ENCODE measurements at places on chromosomes 7 and 10. TPM values are rescaled to one million over a fixed set of nuclear protein-coding genes. Genes with fewer than 3 reads are reported as not detected.

STK32C gene
- total RNA-seq: 5.5 TPM

GRCh38 chr10:130782467-130782866, 529.1 kb downstream of the TCERG1L start:
- H3K27me3 ChIP-seq: peaks cover 12% of the 10 kb centered on the region
- H3K4me1 ChIP-seq: no peaks in the 10 kb centered on the region
- DNase-seq: no peak
- H3K4me3 ChIP-seq: no peak overlapping the region
- H3K36me3 ChIP-seq: no peaks in the 10 kb centered on the region

KCNIP2 gene
- total RNA-seq: 707 TPM

DNA sequence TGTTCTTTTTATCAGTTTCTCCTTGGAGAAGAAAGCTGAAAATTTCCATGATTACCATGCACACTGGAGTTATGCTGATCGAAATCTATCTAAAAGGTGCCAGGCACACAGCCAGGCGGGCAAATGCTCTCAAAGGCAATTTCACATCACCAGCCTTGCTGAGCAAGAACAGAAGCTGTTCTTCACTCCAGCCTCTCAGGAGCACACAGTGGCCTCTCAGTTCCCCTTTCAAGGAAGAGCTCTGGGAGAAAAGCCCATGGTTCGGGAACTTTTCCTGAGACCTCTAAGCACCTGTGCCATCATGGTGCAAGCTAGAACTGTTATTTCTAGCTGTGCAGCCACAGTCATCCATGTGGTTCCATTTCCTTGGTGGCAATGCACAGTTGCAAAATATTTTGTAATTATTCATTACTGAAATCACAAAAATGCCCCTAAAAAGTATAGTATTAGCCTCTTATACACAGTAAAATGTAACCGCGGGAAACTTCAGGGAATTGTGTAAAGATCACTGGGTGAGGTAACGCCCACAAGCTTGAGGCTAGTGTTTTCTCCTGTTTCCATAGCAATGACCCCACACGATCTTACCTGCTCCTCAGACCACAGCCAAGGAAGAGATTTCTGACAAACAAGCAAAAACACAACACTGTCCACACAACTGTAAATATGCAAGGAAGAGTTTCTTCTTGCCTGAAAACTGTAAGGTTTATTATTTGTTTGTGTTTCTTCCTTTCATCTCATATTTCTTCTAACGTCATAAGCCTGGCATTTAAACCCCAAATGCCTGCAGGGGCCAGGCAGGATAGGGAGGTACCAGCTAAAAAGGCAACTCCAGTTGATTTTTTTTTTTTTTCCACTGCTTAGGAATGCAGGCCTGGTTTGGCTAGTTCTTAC, 121.2 kb downstream of the FAM107B start:
- peaks cover 6% of the 10 kb centered on the region for H3K27me3 ChIP-seq
- DNase-seq: no peak
- no peak overlapping the region for H3K4me3 ChIP-seq
- H3K4me1 ChIP-seq: no peaks in the 10 kb centered on the region
- H3K36me3 ChIP-seq: no peaks in the 10 kb centered on the region

AKR1C4 gene
- not detected for total RNA-seq

DNA sequence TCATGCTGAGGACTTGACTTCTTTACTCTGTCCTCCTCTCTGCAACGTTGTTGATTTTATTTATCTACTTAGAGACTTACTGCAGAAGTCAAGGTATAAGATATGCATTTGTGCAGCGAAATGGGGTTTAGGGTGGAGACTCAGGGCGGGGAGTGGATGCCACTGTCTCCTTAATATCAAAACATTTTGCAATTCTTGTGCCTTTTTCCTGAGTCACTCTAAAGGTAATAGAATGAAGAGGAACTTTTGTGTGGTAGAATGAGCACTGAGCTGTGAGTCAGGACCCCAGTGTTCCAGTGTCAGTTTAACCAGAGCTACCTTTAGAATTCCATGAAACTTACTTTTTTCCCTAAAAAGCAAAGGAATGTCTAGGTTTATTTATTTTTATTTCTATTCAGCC, 78.2 kb downstream of the VTI1A start:
- no peaks in the 10 kb centered on the region for H3K27me3 ChIP-seq
- H3K27ac ChIP-seq: no peak overlapping the region
- H3K36me3 ChIP-seq: no peaks in the 10 kb centered on the region
- H3K4me1 ChIP-seq: no peaks in the 10 kb centered on the region
- H3K4me3 ChIP-seq: no peak overlapping the region

GRCh38 chr7:28556671-28557070, 144.4 kb downstream of the CREB5 start:
- no peaks in the 10 kb centered on the region for H3K36me3 ChIP-seq
- no peaks in the 10 kb centered on the region for H3K4me1 ChIP-seq
- no peak overlapping the region for H3K4me3 ChIP-seq
- no peak for DNase-seq
- no peak overlapping the region for H3K27ac ChIP-seq

METTL27 gene
- total RNA-seq: 0.85 TPM

DNA sequence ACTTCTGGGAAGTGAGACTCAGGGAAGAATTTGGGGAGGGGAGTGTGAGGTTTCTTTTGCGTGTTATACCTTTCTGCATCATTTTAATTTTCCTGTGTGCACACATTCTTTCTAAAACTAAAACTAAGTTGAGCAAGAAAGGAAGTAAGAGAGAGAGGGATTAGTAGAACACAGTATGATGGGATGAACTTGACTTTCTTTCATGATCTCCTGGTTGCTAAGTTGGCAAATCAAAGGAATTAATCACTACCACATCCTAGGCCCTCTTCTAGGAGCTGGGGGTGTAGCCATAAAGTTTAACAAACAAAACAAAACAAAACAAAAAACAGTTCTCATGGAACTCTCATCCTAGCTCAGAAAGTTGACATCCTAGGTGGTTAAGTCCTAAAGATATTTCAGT, 19.1 kb upstream of the KDM7A start:
- H3K36me3 ChIP-seq: no peaks in the 10 kb centered on the region
- peaks cover 7% of the 10 kb centered on the region for H3K4me1 ChIP-seq
- no peak for DNase-seq
- no peak overlapping the region for H3K4me3 ChIP-seq
- H3K27ac ChIP-seq: no peak overlapping the region

- H3K27me3 ChIP-seq: no peaks in the 10 kb centered on the region
- H3K27ac ChIP-seq: no peak overlapping the region
- no peaks in the 10 kb centered on the region for H3K36me3 ChIP-seq
- no peak for DNase-seq
- H3K4me3 ChIP-seq: no peak overlapping the region
Measured at GRCh38 chr10:48437546-48437945, 131.1 kb downstream of the MAPK8 start.

DNA sequence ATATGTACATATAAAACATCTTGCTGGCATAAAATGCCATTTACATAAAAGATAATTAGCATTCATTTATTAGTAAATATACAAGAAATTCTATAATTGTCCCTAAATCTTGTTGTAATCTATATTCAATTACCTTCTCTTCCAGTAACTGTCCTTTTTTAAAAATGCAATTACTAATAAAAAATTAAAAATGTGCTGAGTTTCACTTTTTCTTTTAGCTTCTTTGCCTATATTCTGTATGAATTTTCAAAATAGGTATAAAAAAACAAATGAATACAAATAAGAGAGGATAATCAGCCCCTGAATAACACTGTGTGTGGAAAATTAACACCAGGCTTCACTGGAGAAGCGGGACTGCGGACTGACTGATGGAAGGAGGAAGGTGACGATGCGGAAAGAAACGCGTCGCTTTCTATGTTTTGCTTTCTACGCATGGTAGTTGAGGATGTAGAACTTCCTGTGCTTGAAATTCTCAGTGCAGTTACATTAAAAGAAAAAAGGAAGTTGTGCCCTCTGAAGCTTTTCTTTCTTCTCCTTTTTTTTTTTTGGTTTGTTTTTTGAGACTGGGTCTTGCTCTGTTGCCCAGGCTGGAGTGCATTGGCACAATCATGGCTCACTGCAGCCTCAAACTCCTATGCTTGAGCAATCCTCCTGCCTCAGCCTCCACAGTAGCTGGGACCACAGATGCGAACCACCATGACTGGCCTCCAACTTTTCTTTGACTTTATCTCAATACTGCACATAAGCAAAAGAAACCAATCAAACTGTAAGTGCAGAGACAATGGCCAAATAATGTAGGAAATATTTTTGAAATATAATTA, 7.4 kb upstream of the ZMYND11 start:
- peaks cover 18% of the 10 kb centered on the region for H3K4me1 ChIP-seq
- no peak overlapping the region for H3K27ac ChIP-seq
- no peak overlapping the region for H3K4me3 ChIP-seq
- H3K36me3 ChIP-seq: no peaks in the 10 kb centered on the region

CPN1 gene
- not detected for total RNA-seq

GRCh38 chr7:122762071-122762470, 59.3 kb upstream of the RNF148 start:
- no peak overlapping the region for H3K27ac ChIP-seq
- H3K4me3 ChIP-seq: no peak overlapping the region
- no peaks in the 10 kb centered on the region for H3K36me3 ChIP-seq
- no peaks in the 10 kb centered on the region for H3K27me3 ChIP-seq
- no peaks in the 10 kb centered on the region for H3K4me1 ChIP-seq

DNA sequence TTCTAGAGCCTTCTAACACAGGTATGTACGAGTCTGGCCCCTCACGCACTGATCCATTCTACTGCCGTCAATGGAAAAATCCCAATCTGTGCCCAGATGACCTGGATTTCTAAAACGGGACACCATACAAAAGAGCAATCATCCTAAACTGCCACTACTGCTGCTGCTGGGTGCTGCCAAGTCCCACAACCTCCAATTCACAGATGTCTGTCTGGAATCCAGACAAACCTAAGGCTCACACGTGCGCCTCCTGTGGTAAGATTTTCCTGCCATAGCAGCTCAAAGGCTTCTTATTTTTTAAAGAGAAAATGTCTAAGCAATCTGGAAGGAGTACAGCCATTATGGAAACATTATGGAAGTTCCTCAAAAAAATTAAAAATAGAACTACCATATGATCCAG, 40.9 kb downstream of the JCAD start:
- no peak for DNase-seq
- peak overlapping the region; percentile 4 for H3K27ac ChIP-seq
- H3K27me3 ChIP-seq: no peaks in the 10 kb centered on the region
- peaks cover 28% of the 10 kb centered on the region for H3K4me1 ChIP-seq
- no peaks in the 10 kb centered on the region for H3K36me3 ChIP-seq
- H3K4me3 ChIP-seq: no peak overlapping the region

EBF3 gene
- 8.3 TPM for total RNA-seq

HOXA13 gene
- not detected for total RNA-seq

DNA sequence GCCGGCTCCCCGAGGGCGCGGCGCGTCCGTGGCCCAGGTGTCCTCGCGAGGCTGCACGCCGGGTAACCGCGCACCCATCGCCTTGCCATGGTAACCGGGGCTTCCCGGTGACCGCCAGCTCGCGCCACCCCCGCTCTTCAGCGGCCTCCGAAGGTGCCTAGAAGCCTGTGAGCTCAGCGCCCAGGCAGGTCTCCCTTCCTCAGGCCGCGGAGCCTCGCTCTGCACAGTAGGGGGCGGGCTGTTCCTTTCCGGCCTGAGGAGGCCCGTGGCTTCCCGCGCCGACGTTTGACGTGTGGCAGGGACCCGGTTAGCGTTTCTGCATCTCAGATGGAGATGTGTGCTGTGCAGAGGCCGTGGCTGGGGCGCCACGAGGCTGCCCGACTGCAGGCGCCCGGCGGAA, 117.1 kb downstream of the DYNC2I1 start:
- H3K36me3 ChIP-seq: no peaks in the 10 kb centered on the region
- no peak overlapping the region for H3K27ac ChIP-seq
- no peak for DNase-seq
- peaks cover 15% of the 10 kb centered on the region for H3K4me1 ChIP-seq
- H3K27me3 ChIP-seq: no peaks in the 10 kb centered on the region

DNA sequence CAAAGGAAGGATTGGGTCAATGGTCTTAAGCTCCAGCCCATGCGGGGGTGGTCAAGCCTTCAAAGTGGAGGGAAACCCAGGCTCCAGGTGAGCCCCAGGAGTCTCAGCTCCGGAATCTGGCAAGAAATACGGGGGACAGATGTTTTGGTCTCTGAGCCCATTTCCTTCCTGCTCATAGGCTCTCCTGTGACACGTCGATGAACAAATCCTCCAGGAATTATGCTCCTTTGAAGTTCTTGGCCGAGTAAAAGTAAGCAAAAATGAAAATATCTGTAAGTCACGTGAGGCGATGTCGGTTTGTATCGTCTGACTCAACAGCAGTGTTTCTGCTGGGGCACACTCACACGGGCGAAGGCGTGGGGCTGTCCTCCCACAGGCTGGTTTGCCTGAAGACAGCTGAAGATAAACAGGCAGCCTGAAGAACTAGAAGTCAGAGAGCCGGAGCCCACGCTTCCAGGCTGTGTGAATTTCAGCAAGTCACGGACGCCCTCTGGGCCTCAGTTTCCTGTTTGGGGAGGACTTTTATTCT, 52.6 kb upstream of the SMNDC1 start:
- no peak for DNase-seq
- no peaks in the 10 kb centered on the region for H3K27me3 ChIP-seq
- no peaks in the 10 kb centered on the region for H3K4me1 ChIP-seq
- no peak overlapping the region for H3K4me3 ChIP-seq
- H3K36me3 ChIP-seq: no peaks in the 10 kb centered on the region
- H3K27ac ChIP-seq: no peak overlapping the region
